Activated T-helper 2 cell treated with anti-CD3 and anti-CD28 coated beads, Interferon-gamma antibody, Interleukin-2, Interleukin-4, amounts not matched to agents 10 μg/mL and 5 μg/mL and 100 μg/mL, durations not matched to agents 14 hours and 24 hours and 36 hours (primary cell): ENCODE measurements at places on chromosomes 5 and 9.

- no peak for DNase-seq
These were observed 65.9 kb downstream of the ZSWIM6 start for GRCh38 chr5:61397937-61398336.

DNA sequence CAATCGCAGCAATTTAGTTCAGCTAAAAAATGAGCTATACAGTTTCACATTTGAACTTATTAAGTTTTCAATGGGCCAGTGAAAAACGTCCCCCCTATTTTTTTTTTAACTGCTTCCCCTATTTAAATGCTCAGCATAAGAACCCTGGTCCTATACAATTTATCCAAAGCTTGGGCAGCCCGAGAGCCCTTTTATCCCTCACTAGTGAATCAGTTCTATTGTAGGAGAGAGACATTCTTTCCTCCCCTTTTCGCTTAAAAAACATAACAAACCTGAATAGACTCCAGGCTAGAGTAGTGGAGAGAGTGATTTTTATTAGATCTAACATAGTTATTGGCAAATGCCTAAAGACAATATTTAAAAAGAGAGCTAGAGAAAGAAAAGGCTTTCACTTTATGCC lies 1.4 kb downstream of the LIX1 start:
- DNase-seq = no peak

DNA sequence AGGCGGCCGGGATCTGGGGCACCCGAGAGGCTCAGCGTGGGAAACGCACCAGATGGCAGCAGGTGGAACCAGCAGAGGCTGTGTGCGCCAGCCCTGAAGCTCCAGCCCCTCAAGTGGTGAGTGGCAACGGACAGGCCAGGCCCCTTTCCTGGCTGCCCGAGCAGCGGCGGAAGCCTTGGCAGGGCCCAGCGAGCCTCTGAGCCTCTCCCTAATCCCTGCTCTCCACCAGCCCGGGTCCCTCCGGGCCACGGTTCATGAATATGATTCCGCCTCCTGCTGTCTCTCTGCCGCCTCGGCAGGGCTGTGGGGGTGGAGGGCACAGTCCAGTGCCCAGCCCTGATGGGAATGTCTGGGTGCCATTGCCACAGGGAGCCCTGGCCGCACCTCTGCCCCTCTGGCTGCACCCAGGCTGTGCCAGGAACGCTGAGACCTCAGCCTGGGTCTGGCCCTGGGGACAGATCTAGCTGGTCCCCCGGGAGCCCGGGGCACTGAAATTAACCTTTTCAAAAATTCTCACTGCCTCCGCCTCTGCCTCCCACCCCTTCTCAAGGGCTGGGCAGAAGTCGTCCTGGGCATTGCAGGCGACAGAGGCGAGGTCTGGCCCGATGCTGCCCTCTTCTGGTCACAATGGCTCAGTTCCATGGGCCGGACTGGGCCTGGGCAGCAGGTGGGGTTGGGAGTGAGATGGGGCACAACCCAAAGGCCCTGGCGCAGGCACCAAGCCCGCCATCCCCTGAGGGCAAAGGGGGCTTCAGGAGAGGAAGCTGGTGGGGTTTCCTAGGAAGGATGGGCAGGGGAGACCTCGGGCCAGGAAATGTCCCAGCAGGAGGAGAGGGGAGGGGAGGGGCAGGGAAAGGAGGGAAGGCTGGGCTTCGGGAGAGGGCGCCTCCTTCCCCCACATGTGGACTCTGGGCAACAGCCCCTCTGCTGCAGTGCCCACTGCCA lies 20.3 kb downstream of the CCDC187 start:
- peak; percentile 58 for DNase-seq

DNA sequence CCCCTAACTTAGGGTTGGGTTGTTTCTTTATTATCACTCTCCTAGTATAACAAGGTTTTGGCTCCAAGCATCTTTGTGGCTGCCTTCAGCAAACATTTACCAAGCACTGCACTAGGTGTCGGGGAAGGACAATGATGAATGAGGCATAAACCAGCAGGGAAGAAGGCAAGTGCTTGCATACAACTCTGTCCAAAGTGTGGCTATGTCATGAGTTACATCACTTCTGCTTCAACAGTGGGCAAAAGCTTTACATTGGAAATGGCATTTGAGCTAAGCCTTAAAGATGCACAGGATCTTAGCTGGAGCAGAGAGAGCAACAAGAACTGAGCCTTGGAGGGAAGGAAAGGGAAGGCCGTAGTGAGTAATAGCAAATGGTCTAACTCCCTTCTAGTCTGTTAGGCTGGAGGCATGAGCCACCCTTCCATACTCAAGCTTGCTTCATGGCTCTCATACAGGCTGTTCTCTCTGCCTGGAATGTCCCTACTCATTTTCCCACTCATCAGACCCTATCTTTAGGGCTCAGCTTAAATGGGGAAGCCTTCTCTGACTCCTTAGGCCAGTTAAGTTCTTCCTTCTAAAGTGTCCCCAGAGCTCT lies 121.8 kb downstream of the SEMA6A start:
- no peak for DNase-seq

DNA sequence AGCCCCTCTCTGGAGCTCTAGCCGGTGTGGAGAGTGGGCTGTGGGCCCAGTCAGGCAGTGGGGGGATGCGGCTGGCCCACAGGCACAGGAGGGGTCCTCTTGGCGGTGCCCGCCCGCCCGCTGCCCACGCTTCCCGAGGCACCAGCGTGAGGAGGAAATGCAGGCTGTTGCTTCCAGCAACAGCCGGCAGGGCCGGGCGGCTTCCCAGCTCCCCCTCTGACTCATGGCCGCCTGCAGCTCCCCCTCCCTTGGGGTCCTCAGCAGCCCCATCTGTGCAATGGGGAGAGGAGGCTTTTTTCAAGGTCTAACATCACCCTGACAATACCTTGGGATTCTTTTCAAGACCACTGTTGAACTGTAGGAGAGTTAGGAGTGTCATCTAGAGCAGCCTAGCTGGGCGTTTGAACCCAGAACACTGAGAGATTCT lies 10.4 kb downstream of the CXXC5 start:
- no peak for DNase-seq
